ENCODE measurements at places on chromosomes 7 and 10. TPM values are rescaled to one million over a fixed set of nuclear protein-coding genes. Genes with fewer than 3 reads are reported as not detected.

The OR6B1 gene
- not detected for total RNA-seq

- DNase-seq: no peak
Measured at GRCh38 chr10:34437906-34438305, 377.2 kb downstream of the PARD3 start.

DNA sequence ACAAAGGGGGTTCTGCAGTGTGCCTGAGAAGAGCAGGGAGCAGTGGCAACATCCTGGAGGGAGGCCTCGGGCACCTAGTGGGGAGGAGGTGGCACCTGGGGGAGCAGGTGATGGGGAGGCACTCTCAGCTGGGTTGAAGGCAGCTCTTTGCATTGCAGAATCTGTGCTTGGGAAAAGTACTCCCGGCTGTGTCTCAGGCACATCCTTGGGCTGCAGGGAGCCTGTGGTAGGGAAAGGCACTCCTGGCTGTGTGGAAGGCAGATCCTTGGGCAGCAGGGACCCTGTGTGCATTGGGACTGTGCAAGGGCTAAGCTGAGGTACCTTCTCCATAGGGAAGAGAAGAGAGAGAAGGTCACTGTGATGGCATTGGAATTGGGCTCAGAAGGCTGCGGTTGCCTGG, 52.8 kb upstream of the ANTXRL start:
- DNase-seq: no peak

The NME8 gene
- not detected for total RNA-seq

The LSM5 gene
- total RNA-seq: 75.4 TPM

DNA sequence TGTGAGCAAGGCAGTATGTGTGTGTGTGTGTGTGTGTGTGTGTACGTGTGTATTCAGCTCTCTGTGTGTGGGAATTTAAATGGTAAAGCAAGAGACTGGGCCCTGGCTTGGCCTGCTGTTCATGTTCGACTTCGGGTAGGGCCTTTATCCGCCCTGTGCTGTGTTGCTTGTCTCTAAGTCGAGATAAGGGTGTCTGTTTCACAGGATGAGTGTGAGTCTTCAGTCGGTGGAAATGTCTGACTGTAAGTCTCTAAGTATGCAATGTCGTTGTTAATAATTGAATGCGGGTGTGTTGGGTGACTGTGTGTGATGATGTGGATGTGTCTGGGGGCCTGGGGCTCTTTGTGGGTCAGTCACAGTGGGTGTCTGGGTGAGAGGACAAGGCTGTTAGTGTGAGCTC, 34.8 kb downstream of the HIF1AN start:
- no peak for DNase-seq

DNA sequence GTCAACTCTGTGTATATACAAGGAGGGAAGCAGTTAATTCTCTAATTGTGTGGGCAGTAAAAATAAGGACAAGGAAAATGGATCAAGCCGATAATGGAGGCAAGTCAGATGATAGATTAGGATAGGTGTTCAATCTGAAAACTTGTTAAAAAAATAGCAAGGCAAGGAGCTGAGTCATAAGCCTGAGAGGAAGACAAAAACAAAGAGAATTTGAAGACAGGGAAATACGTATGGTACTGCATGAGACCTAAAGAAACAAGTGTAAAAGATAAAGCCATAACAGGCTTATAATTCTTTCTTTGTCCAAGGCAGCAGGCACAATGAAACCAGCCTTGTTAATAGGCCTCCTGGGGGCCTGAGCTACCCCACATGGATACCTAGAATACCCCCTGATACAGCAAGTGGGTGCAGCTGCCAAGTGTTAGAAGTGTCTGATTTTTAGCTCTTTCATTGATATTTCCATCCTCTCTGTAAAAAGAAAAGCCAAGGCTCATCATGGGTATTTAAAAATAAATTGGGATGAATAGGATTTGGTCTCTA, 1570.6 kb upstream of the LRRTM3 start:
- DNase-seq: no peak

The ATAD1 gene
- total RNA-seq: 32.3 TPM

The STEAP4 gene
- total RNA-seq: 0.11 TPM

DNA sequence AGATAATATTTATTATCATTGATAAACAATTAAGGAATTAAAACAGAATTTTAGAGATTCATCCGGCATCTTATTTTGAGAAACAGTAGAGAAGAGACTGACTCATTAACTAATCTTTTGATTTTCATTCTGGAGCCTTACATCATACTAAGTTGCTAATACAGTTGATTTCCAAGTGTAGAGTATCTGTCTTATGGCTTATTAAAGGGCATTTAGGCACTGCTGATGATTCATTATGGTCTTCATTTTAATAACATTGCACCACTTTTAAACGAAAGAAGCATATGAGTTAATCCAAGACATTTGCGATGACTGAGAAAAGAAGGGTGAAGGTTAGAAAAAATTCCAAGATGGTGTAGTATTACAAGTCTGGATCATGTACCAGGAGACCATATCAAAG, 186.0 kb upstream of the CACNA2D1 start:
- DNase-seq: no peak

GRCh38 chr7:36896956-36897590, 172.8 kb upstream of the AOAH start:
- DNase-seq: no peak

GRCh38 chr7:17681965-17682364, 258.3 kb downstream of the SNX13 start:
- DNase-seq: peak; percentile 79

DNA sequence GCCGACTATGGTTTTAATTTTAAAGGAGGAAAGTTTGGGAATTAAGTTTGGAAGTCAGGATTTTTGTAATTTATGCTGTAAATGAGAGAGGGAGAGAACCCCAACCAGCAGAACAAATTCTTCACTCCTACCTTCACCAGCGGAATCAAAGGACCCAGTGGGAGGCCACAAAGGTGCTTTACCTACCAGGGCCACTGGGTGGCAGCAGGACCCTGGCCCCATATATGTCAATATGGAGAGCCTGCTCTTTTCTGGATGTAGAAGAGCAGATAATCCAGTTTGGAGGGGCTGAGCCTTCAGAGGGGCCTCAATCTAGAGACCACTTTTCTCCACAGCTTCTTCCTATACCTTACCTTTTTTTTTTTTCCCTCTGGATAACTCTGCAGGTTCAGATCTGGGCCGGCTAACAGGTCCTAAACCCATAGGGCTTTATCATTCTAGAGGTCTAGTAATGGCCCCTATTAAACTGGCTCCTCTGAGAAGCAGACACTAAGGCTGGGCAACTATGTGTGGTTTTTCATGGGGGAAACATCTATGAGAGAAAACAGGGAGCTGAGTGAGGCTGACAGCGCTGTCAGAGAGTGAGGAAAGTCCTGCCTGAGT, 8.5 kb upstream of the SCD start:
- DNase-seq: peak; percentile 50

DNA sequence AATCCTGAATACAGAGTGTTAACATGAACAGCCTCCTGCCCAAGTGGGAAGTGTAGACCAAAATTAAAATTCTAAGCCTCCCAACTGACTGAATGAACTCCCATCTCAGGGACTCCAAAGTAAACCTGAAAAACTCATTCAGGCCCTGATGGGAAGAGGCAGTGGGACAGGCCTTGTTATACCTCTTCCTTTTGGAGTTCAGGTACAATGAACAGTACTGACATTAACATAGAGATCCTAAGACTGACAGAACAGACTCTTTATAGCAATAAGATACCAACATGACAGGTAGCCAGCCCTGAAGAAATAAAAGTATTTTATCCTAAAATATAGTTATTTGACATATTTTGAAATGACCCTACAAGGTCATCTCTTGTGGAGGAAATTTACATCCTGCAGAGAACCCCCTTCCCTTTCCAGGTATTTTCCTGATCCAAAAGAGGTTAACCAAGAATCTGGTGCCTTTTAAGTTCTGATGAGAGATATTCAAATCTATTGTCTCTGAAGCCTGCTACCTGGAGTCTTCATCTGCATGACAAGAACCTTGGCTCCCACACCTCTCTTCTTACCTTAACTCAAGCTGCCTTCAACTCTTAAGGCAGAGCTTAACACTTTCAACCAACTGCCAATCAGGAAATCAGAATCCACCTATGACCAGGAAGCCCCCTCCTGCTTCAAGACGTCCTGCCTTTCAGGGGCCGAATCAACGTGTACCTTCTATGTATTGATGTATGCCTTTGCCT, 103.3 kb upstream of the PFKP start:
- DNase-seq: no peak

The LIPM gene
- not detected for total RNA-seq

GRCh38 chr7:29075606-29076005, 70.7 kb downstream of the CPVL start:
- DNase-seq: no peak

The CCT6A gene
- 320 TPM for total RNA-seq

DNA sequence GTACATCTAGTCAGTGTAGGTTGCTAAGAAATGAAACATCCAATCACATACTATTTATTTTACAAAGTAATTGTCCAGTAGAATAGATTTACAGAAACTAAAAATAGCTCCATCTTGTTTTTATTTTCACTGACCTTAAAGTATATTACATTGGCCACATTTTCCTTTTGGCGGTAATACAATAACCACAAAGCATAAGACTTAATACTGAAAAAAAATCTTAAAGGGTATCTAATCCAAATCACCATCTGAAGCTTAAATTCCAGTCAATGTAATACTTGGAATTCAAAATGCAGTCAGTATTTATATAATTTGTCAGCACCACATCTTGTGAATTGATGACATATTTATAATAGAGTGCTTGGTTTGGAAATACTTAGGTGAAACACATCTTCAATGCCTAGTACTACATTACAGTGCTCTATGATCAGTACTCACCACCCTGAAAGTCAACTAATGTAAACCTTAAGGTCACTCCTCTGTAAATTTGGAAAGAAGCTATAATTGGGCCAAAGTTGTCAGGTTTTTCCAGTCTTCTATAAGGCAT, 8.9 kb downstream of the ANKMY2 start:
- DNase-seq: peak; percentile 34

DNA sequence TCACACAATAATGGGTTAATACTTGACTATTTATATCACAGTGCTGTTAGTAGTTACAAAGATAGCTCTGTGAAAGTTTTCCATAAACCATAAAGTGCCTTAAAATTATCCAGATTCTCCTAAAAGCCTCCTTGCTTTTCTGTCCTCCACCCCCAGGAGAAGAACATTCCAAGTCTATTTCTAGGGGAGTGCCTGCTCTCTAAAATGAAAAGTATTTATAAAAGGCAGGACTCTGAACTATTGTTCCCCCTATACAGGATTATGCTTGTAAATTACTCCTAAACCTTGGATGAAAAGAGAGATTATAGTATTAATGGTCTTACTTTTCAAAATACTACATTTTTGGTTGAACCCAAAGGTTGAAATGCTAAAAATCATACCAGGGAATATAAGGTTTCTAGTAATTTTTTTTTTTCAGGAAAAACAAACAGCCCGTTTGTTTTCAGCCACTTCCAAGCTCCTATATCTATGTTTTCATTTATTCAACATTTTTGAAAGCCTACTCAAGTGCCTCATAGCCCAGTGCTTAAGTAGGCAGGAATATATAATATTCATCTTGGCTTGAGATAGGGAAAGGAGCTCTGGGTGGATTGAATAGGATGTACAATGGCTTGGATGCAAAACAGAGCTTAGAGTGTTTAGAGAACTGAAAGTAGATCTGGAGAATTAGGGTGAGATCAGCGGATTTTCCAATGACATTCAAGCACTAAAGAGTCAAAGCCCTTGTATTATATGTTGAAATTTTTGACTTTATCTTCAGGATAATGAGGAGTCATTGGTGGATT, 320.7 kb downstream of the GPR37 start:
- no peak for DNase-seq

GRCh38 chr10:131111471-131112080, 199.9 kb downstream of the TCERG1L start:
- DNase-seq: no peak

DNA sequence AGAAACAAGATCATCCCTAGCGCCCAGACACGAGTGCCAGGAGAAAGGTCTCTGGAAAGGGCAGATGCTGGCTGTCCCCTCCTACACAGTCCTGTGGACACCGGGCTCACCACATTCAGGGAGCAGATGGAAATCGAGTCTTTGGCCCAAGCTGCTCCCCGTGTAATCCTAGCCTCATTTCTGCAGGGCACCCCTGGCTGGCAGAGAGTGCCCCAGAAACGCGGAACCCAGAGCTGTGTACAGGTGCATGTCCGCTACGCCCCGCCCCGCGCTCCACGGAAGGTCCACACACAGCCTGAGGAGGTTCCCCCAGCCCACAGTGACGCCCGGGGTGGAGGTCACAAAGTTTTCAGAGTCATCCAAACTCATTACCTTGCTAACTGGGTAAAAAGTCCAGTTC, 202.8 kb downstream of the MAD1L1 start:
- DNase-seq: no peak

DNA sequence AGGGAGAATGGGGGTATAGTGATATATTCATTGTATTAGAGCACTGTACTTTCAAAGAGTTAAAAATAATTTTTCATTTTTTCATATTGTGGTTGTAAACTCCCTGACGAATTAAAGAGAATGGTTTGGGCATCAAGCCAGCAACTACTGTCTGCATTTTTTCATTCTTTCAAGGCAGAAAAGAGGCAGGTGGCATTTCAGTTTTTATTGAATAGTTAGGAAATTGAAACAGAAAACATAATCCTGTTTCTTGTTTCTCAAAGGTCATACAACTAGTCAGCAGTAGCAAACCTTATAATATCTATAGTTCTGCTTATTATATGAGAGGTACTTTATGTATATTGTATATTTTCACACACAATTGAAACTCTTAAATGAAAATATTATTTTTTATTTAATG, 303.9 kb upstream of the KCND2 start:
- peak; percentile 80 for DNase-seq

GRCh38 chr7:91421018-91421417, 156.8 kb downstream of the FZD1 start:
- no peak for DNase-seq

Measured in LHCN-M2 (cell line).